Mesenteric fat pad (tissue), 1 donor: ENCODE measurements at places on chromosomes 11 and 22. TPM values are rescaled to one million over a fixed set of nuclear protein-coding genes. Genes with fewer than 3 reads are reported as not detected.

DNA sequence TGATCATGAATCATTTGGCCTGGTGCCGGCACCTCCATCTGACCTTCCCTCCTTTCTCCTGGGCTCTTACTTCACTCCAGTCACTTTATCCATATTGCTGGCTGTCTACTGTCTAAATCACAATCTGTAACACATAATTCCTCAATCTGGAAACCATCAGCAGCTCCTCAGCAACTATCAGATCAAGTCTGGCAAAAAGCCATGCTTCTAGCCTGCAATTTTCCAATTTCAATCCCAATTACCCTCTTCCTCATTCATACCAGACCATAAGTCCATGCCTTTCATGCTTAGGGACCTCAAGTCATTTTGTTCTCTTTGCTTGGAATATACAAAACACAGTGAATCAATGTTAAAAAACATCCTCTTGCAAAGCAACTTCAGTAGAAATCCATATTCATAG is 882.8 kb upstream of the ANO3 start:
- DNase-seq: no peak

DNA sequence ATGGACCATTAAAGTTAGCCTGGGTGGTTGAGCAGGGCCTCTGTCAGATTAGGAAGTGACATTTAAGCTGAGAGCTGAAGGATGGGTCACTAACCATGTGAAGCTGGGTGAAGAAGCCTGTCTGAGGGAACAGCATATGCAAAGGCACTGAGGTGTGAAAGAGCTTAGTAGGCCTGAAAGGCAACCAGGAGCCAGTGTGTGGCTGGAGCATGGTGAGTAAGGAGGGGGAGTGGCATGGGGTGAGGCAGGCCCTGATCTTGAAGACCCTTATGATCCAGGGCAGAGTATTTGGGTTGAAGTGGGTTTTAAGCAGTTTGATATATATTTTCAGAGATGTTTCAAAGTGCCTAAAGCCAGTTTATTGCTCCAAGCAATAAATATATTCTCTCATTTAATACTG is 48.8 kb downstream of the PARVA start:
- no peak for DNase-seq

DNA sequence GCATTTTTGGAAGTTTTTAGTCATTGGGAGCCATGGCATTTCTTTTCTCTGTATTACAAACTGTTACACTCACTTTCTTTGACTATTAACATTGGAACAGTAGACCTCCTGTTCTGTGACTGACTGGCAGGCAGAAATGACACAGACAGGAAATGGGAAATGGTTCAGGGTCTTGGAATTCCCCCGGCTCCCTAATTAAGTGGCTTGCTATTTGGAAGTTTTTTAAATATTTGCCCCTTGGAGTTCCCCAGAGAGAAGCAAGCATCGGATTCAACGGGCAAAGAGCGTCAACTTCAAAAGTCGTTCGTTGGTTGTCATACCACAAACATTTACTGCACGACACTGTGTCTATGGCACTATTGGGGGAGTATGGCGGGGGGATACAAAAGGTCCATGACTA is 1.1 kb upstream of the BIRC2 start:
- DNase-seq: no peak

GRCh38 chr11:92848578-92848977 is 120.9 kb upstream of the MTNR1B start:
- DNase-seq: no peak

DNA sequence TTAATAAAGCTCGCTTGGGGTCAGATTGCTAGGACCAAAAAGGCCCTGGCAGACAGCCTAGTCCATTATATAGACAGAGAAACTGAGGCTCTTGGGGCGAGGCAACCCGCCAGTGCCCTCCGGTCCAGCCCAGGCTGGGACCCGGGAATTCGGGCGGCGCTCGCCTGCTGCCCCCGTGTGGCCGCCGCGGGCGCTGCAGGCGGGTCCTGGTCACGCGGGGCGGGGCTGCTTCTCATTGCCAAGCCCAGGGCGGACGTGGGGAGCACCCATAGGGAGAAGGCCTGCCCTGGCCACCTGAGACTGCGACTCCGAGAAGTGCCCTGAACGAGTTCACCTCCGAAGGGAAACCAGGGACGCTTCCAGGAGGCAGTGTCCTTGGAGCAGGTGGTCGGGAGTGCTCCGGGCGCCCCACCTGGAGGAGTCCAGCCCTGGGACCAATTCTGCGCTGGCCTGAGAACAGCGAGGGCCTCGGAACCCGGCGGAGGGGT is 36.0 kb upstream of the CSNK1E start:
- no peak for DNase-seq

DNA sequence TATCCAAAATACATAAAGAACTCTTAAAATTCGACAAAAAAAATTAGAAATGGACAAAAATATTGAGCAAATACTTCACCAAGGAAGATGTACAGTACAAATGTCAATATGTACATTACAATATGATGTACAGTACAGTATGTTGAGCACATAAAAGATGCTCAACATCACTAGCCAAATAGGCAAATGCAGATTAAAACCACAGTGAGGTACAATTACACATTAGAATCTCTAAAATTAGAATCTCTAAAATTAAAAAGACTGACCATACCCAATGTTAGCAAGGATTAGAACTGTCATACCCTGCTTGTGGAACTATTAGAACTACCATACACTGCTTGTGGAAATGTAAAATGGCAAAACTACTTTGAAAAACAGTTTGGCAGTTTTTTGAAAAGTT is 78.7 kb upstream of the TSPAN18 start:
- no peak for DNase-seq

GRCh38 chr11:21625982-21626381 is 566.9 kb upstream of the ANO5 start:
- DNase-seq: no peak

DNA sequence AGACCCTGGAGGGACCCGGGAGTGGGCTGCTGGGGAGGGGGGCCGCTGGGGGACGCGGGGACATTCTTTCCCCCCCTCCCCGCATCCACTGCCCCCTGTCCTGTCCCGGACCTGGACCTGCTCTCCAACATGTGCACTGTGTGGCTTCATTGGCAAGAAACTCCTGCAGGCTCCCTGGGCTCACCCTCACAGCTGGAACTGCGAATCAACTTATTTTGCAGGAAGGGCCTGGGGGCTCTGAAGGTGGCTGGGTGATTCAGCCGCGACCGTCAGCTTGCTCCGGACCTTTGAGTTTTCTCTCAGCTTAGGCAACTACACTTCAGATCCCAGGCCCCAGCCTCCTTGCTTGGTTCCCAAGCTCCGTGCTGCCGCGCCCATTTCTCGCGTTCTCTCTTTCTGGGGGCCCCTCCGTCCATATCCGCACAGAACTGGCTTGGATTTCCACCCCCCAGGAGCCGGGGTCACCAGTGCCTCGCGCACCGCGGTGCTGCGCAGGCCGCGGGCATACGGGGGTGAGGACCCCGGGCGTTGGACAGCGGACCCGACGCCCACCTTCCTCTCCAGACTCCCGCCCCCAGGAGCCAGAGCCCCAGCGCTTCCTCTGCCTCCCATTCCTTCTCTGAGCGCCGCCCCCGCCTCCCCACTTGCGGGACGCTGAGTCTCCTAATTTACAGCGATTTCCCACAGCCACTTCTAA is 471 bp upstream of the AHNAK start:
- DNase-seq: no peak

DNA sequence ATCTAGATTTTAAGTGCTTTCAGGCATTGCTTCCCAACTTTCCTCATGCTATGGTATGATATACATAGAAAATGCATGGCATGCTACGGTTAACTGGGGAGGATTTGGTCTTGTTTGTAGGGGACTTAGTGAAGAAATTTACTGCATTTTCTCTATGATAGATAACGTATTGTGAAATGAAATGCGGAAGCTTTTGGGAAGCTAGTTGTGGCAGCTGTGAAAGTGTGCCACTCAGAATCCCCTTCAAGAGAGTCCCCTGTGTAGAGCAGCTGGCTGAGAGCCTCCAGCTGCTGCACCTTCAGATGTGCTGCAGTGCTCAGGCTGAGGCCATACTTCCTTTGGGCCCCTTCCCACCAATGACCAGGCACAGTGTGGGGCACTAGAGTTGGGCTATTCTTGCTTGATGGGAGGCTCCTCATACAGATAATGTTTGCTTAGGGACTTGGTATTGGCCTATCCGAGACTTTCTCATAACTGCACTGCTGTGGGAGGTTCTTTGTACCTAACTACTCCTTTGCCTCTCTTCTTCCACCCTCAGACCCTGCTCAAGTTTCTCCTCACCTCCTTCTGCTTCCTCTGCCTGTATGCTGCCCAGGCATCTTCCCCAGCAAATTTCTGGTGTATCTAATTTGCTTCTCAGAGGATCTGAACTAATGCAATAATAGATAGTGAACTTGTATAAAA is 67.3 kb downstream of the HIPK3 start:
- no peak for DNase-seq

Gene OAF
- 68.4 TPM for total RNA-seq

Gene RTCB
- 55.1 TPM for total RNA-seq

Gene HBD
- 0.80 TPM for total RNA-seq

Gene CARD18
- total RNA-seq: not detected

Gene OR6T1
- not detected for total RNA-seq

Gene PANX2
- 1.9 TPM for total RNA-seq

Gene OR5A1
- not detected for total RNA-seq

Gene SCUBE2
- 29.2 TPM for total RNA-seq
